ENCODE measurements at places on chromosomes 5 and 9.

GRCh38 chr9:91492237-91492636 lies 68.6 kb upstream of the NFIL3 start:
- DNase-seq: no peak

DNA sequence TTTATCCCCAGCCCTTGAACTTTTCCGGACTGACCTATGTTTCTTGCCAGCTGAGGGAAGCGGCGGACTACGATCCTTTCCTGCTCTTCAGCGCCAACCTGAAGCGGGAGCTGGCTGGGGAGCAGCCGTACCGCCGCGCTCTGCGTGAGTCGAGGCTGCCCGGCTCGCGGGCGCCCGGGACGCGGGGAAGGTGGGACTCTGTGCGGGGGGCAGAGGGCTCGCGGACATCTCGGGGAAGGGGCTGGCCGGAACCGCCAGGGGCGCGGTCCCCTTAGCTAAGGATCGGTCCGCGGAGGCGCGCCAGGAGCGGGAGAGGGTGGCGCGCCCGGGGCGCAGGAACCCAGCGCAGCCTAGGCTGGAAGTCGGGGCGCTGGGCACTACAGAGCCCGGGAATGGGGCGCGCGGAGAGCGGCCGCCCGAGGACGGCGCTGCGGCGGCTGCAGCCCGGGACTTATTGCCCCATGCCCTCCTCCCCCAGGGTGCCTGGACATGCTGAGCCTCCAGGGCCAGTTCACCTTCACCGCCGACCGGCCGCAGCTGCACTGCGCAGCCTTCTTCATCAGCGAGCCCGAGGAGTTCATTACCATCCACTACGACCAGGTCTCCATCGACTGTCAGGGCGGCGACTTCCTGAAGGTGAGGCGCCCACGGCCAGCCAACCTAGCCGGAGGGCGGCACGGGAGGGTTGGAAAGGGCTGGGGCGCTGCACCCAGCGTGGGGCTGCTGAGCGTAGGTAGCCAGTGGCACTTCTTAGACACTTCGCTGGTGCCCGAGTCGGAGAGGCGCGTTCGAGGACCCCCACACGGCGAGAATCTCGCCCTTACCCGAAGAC lies 922 bp downstream of the CRHBP start:
- DNase-seq: no peak

- DNase-seq: no peak
Observed at GRCh38 chr5:160457252-160457651, 35.6 kb downstream of the PTTG1 start.

DNA sequence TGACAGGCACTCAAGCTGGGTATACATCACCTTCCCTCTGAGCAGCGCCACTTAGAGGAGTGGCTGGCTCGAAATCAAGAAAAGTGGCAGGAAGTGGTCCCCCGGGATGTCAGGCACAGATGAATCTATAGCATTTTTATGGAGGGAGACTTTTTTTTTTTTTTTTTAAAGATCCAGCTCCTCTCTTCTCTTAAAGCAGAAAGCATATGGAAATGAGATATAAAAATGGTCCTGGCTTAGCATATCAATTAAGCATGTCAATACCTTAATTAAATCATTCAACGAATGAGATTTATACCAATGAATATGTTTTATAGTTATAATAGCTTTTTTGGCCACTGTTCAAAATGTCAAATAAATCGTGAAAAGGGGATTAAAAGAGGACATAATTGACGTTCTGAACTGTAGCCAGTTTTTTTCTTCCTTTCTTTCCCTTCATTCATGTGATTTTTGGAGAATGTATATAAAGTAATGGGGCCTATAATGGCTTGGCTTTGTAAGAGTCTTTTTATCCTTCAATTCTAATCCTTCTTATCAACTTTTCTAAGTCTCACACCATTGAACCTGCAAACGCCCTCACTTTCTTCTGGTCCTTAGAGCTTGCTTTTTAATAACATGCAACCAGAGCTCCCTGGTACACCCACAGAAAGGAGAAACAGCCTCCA lies 319.2 kb upstream of the PANK3 start:
- DNase-seq: no peak

DNA sequence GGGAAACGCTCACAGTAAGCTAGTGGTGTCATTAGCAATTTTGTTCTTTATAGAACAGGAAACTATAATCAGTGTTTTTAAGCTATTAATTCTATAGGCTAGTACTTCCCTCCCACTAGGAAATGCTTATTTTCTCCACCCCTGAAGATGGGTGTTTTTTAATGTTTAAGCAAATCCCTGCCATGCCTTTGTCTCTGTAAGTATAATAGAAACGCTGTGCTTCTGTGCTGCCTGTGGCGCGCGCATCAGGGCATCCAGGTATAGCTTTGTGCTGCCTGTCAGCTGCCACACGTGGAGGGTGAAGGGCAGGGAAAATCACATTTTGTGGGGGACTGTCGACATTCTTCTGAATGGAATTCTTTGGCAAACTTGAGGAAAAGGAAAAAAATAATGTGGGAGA lies 217.5 kb downstream of the RAB3C start:
- no peak for DNase-seq

- peak; percentile 92 for DNase-seq
Observed at GRCh38 chr5:171420431-171421241, 1.2 kb downstream of the FGF18 start.

- no peak for DNase-seq
Observed at GRCh38 chr5:113524927-113525326, 11.4 kb downstream of the YTHDC2 start.

GRCh38 chr9:36158917-36159316 lies 10.3 kb upstream of the CCIN start:
- DNase-seq: peak; percentile 94

- no peak for DNase-seq
Observed at GRCh38 chr9:94576131-94576530, 17.5 kb downstream of the FBP2 start.

Measured in forelimb muscle (tissue), 1 donor.